Hepatic stellate cell (primary cell): ENCODE measurements at places on chromosomes 3 and 15.

DNA sequence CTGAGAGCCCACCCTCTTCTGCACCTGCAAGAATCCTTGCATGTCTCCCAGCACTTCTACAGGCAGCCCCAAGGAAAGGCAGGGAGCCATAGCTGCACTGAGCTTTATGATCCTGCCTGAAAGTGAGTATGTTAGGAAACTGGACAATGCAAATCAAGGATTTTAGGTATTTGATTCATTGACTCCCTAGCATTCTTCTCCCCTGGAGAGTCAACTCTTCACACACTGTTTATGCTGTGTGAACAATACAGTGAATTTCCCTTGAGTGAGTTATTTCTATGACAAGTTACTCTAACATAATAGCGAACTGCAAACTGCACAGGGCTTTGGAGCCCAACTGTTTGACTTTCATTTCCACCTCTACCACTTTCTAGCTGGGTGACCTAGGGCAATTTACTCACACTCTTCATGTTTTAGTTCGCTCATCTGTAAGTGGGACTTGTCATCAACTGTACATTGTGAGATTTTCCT, 96.0 kb upstream of the PHLDB2 start:
- no peak for DNase-seq

DNA sequence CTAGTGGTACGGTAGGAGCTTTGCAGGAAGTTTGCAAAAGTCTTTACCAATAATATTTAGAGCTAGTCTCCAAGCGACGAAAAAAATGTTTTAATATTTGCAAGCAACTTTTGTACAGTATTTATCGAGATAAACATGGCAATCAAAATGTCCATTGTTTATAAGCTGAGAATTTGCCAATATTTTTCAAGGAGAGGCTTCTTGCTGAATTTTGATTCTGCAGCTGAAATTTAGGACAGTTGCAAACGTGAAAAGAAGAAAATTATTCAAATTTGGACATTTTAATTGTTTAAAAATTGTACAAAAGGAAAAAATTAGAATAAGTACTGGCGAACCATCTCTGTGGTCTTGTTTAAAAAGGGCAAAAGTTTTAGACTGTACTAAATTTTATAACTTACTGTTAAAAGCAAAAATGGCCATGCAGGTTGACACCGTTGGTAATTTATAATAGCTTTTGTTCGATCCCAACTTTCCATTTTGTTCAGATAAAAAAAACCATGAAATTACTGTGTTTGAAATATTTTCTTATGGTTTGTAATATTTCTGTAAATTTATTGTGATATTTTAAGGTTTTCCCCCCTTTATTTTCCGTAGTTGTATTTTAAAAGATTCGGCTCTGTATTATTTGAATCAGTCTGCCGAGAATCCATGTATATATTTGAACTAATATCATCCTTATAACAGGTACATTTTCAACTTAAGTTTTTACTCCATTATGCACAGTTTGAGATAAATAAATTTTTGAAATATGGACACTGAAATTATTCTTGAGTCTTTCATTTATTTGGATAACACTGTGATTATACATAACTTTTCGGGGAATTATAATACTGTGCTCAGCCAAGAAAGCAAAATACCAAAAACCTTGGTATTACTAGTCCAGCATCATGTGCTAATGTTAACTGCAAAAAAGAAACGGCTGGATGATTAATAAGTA, 2.2 kb downstream of the SOX2 start:
- DNase-seq = no peak

DNA sequence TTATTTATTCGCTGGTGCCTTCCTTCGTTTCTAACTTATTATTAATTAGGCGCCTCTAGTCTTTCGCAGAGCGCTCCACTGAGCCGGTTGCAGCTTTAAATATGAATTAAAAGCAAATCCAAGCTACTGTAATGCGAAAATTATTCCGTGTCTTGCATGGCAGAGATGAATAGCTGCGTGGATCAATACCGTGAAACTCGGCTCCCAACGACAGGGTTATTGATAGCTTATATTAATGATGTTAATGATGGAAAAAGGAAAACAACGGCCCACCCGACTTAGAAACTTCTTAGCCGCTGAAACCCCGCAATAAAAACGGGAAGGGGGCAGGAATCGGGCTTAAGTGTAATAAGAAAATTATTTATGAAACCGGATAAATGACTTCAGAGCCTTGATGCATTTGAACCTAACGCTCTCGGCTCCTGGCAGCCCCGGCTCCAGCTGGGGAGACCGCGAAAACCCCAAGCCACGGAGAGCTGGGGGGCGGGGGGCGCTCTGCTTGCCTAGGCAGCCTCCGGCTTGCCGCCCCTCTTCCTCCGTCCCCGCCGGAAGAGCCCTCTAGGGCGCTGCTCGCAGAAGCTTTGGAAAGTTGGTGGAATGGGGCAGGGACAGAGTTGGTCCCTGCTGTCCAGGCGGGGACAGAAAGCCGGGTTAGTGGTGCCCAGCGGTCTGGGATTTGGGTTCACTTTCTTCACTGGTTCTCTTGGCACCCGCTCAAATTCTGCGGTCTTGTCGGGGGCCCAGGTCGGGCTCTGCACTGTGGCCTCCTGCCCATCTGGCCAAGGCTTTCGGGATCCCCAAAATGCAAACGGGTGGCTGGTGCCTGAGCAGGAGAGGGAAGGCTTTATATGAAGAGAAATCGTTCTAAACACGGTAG, 7.7 kb upstream of the ONECUT1 start:
- DNase-seq = no peak

- DNase-seq = no peak
Observed at GRCh38 chr3:190773948-190774347, 88.5 kb downstream of the GMNC start.

DNA sequence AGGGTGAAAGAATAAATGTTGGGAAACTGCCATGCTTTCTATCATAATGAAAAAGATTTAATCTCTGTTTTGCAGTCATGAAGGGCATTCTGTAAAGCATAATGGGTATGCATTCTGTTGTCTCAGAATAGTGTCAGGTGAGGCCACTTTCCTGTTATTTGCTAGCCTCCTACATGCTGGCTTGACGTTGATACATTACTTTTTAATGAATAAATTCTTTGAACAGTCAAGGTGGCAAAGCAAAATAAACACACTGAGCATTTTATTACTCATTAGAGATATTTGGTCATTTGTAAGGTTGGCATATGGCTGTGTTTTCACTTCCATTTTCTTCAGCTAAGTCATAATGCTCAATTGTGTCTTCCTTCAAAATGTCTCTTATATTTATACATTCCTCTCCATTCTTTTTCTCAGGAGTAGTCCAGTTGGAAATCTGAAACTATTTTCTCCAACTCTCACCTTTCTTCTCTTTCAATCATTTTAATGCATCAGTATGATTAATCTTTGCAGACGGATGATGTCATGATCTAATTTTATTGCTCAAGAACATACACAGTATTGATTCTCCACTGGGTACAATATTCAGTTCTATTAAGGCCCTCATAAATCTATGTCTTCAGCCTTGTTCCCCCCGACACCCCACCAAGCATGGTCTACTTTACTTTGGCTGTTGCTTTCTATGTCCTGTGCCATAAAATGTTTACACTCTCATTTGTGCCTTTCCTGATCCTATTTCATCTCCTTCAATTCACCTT, 290.7 kb downstream of the GBE1 start:
- no peak for DNase-seq

DNA sequence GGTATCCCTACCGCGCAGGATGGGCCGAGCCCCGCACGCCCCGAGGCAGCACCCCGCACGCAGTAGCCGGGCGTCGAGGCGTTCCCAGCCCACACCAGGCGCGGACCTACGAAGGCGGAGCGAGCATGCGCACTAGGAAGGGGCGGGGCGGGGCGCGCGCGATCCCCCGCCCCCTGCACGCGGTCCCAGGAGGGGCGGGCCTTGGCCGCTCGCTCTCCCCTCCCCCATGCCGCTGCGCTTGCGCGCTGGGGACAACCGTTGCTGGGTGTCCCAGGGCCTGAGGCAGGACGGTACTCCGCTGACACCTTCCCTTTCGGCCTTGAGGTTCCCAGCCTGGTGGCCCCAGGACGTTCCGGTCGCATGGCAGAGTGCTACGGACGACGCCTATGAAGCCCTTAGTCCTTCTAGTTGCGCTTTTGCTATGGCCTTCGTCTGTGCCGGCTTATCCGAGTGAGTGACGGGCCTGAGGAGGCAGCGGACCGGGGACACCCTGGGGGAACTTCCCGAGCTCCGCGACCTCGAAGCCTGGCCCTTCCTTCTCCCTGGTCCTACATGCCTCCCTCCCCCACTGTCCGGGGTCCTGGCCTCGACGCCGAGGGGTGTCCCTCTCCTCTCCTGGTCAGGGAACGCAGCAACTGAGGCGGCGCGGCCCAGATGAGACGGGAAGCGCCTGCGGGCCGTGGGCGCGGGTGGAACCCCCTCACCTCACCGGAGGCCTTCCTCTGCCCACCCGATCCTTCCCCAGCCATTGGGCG, at the start of gene SPESP1:
TSS of gene SPESP1 (plus strand) at position 258 of the 755 bp plus-strand sequence. CDS start at position 387, 129 bp downstream.
- no peak for DNase-seq

DNA sequence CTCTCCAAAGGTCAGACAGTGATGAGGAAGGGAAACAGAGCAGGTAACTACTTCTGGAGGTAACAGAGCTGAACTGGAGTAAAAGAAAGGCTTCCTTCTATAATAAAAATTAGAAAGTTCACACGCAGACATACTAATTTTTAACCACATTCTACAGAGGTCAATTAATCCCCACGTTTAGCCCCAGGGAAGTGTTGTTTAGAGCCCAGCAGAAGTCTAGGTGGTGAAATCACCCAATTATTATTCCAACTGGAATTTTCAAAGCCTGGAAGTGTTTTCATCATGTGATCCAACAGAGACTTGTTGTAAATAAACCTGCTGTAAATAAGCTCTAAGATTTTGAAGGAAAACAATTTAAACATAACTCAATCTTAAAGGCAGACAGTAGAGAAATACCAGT, 6.8 kb downstream of the ALDH1A2 start:
- no peak for DNase-seq

GRCh38 chr3:184662187-184662586, 49.7 kb downstream of the MAGEF1 start:
- no peak for DNase-seq

GRCh38 chr3:108287146-108287545, 9.2 kb upstream of the HHLA2 start:
- no peak for DNase-seq

GRCh38 chr15:47959617-47960413, 161.0 kb upstream of the SLC24A5 start:
- DNase-seq = no peak

GRCh38 chr15:100959066-100960050, 40.2 kb downstream of the LRRK1 start:
- no peak for DNase-seq

DNA sequence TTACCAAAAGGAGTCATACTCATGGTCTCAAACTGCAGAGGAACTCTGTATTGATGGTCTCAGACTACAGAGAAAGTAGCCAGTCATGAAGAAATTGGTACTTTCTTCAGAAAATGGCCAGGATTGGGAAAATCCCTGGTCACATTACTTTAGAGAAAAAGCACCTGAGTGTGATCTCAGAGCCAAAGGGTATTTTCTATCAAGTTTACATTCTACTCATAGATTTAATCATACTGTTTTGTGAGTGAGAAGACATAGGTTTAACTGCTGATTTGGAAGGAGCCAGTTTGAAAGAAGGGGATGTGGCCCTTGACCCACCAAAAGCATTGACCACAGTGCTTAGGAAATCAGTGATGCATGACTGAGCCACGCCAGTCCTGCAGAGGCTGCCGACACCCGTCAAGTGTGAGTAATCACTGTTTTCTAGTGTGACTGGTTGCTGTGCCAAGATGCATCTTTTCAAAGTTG, 203.6 kb downstream of the AKAP13 start:
- DNase-seq = no peak

- no peak for DNase-seq
Observed at GRCh38 chr15:41507820-41508290, 5.8 kb downstream of the LTK start.

GRCh38 chr3:123679712-123680386, 95.0 kb upstream of the HACD2 start:
- no peak for DNase-seq

DNA sequence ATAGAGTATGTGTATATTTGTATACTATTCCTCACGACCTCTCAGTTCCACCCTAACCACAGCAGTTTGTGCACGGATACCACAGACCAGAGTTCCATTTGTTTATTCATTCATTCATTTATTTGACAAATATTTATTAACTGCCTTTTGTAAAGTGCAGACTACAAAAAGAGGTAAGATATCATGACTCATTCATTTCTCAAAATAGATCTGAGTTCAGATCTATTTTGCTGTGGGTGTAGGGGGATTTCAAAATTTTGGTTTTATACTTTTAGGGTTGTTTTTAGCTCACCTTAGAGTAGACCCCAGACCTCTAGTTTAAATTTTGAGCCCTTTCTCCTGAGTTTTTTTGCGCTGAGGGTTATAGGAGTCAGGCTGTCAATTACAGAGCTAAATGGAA, 76.1 kb upstream of the LRRFIP2 start:
- DNase-seq = no peak

- DNase-seq = no peak
Observed at GRCh38 chr3:109853077-109853731, 515.9 kb upstream of the DPPA4 start.

DNA sequence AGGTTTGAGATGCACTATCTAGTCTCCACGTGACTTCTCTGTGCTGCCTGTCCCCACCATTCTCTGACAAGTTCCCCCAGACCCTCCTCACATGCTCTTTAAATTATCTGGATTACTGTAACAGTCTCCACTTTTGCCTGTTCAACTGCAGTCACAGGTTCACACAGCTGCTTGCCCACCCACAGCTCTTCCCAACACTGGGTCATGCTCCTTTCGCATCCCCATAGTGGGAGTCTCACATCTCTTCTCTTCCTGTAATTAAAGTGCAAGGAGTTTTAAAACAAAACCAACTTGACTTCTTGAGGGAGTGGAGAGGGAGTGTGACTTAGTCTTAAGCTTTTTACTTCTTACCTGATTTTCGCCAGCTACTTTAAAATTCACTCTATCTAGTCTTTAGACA, 178.8 kb downstream of the PLCL2 start:
- no peak for DNase-seq

DNA sequence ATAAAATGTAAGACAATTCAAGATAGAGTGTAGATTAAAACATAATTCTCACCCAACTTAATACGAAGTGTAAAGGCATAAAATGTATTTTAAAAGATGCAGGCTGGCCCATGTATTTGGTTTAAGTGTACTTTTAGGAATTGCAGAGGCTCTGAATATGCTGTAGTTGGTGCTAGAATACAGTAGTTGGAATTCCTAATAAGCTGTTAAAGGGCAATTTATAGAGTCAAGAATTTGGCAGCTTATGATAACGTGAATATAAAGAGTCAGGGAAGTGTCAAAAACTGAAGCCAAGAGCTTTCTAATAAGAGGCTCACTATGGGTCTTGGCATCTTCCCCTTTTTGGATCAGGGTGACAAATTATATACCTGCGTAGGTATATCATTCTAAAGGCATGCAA, 36.5 kb downstream of the ADAMTS9 start:
- no peak for DNase-seq

- DNase-seq = peak; percentile 97
Observed at GRCh38 chr15:90931828-90932659, at the start of gene HDDC3. HDDC3 (minus strand) TSS chr15:90932549; CDS start chr15:90932540, 9 bp downstream.

- DNase-seq = no peak
Observed at GRCh38 chr3:98979296-98979695, 77.8 kb upstream of the DCBLD2 start.

DNA sequence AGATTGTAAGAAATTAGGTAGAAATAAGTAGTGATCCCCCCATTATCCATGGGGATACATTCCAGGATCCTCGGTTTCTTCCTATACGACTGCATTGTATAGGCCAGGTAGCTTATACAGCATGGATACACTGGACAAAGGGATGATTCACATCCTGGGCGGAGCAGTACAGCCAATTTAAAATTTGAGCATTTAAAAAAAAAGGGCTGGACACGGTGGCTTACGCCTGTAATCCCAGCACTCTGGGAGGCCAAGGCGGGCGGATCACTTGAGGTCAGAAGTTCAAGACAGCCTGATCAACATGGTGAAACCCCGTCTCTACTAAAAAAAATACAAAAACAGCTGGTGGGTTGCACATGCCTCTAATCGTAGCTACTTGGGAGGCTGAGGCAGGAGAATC, 976 bp upstream of the ARGFX start:
- no peak for DNase-seq
